Right renal pelvis (tissue), 4 donors: ENCODE measurements at places on chromosomes 3 and 15.

DNA sequence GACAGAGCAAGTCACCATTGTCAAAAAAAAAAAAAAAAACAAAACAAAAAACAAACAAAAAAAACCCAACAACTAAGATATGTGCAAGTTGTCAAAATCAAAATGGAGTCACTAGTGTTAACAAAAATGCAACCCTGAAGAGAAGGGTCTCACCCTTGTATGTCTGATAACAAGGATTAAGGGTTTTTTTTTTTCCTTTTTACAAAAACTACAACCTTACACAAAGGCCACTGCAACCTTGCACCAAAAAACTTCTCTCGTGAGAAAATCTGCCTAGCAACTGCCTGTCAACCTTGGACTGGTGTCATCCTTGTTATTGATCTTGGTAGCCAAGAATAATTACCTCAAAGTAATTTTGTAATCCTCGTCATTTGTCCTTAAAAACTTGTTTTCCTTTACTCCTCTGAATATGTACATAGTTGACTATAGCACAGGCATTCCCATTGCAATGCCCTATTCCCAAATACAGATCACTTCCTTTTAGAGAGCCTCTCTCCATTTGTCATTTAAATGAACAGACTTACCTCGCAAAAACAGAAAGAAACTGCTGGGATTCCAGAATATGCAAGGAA lies 24.0 kb downstream of the TFRC start:
- no peak for DNase-seq

GRCh38 chr15:34821831-34822230 lies 26.5 kb upstream of the ACTC1 start:
- no peak for DNase-seq

GRCh38 chr3:123602325-123602724 lies 17.5 kb upstream of the HACD2 start:
- no peak for DNase-seq

GRCh38 chr3:150330872-150331271 lies 77.2 kb upstream of the TSC22D2 start:
- DNase-seq = no peak

GRCh38 chr15:100918690-100919480 lies at the start of gene LRRK1:
LRRK1 (plus strand) TSS chr15:100919357; CDS start chr15:100924633, 5,276 bp downstream.
- no peak for DNase-seq

DNA sequence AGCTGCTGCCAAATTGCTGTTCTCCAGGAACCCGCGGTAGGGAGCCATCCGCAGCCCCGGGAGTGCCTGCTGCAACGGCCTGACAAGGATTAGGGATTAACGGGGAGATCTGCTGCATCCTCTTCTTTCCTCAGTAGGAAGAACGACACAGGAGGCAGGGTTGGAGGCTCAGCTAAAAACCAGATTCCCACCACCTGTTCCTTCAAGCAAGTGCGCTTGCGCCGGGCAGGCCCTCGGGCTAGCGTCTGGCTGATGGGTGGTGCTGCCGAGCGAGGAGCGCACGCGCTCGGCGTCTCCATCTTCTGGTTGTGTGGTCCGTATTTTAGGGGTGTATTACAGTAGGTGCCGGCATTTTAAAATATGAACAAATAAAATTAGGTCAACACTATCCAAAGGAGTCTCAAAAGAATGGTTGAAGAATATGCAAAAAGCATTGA lies 25.4 kb upstream of the SLC25A26 start:
- DNase-seq = peak; percentile 38

GRCh38 chr3:170999737-171000242 lies 26.7 kb downstream of the SLC2A2 start:
- DNase-seq = no peak

DNA sequence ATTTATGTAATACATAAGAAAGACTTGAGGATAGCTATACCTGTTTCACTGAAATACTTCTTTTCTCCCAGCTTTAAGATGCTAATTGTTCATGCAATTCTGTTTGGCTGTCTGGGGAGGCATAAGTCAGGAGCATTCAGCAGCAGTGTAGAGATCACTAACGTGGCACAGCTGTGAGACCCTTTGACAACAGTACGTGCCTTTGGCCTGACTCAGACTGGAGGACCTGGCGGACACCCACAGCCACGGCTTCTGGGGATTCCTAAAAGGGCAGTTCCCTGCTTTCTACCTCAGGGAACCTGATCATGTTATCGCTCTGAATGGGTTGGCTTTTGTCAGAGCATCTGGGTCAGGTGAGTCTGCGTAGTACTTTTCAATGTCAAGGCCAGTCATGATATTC lies 295.0 kb upstream of the ICE2 start:
- no peak for DNase-seq

GRCh38 chr3:31377045-31377642 lies 155.6 kb upstream of the STT3B start:
- no peak for DNase-seq

- DNase-seq = no peak
Measured at GRCh38 chr15:79978655-79979514, 7.9 kb upstream of the BCL2A1 start.

- no peak for DNase-seq
Measured at GRCh38 chr3:114147251-114147650, 31.6 kb downstream of the DRD3 start.

- no peak for DNase-seq
Measured at GRCh38 chr3:194300382-194300758, 50.8 kb downstream of the CPN2 start.
